ENCODE measurements at places on chromosomes 12 and 14. TPM values are rescaled to one million over a fixed set of nuclear protein-coding genes. Genes with fewer than 3 reads are reported as not detected.
A peak's percentile ranks its signal among the peaks of the same experiment; 100 is the strongest.

DNA sequence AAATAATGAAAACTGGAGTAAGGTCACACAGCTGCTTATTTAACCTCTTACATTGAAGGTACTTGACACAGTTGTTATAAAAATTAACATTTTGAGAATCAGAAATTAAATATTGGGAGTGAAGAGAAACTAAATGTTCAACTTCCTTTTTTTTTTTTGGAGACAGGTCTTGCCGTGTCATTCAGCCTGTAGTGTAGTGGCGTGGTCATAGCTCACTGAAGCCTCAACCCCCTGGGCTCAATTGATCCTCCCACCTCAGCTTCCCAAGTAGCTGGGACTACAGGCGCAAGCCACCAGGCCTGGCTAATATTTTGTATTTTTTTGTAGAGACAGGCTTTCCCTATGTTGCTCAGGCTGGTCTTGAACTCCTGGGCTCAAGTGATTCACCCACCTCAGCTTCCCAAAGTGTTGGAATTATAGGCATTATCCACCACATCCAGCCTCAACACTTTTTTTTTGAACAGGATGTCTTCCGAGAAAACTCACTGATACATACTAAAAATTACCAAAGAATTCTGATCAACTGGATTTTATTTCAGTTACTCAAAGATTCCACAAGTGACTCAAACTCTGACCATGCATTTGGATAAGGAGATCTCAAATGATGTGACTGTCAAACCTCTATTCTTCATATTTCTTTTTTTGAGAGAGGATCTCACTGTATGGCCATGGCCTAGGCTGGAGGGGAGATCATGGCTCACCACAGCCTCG lies 35.4 kb downstream of the SGPP1 start:
- peaks cover 3% of the 10 kb centered on the region for H3K36me3 ChIP-seq
- H3K27ac ChIP-seq, result no peak overlapping the region
- H3K27me3 ChIP-seq, result no peaks in the 10 kb centered on the region
- no peaks in the 10 kb centered on the region for H3K4me1 ChIP-seq
- no peak for DNase-seq

DNA sequence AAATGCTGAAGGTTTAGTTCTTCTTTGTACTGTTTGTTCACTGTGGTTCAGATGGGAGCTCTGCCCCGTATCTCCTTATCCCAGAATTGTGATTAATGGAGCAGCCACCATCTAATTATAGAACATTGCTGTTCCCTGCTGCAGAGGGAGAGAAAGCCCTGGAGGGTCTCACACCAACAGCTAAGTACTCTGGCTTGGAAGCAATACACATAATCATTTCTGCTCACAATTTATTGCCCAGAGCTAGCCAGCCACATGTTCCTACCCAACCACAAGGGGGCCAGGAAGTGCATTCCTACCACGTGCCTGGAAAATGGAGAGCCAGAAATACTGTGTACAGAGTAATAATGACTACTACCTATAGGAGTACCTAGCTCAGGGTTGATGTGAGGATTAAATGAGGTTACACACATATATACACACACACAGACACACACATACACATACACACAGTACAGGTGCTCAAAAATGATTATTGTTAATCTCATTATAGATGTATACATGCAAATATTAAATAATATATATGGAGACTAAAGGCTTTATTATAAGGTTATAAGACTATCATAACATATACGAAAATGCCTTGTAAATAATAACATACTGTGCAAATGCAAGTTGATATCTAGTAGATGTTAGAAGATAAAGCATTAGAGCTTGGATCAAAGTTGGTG lies 22.3 kb downstream of the MSRB3 start:
- H3K27me3 ChIP-seq, result no peaks in the 10 kb centered on the region
- no peak overlapping the region for H3K4me3 ChIP-seq
- no peaks in the 10 kb centered on the region for H3K4me1 ChIP-seq
- H3K27ac ChIP-seq, result no peak overlapping the region
- DNase-seq, result no peak

DNA sequence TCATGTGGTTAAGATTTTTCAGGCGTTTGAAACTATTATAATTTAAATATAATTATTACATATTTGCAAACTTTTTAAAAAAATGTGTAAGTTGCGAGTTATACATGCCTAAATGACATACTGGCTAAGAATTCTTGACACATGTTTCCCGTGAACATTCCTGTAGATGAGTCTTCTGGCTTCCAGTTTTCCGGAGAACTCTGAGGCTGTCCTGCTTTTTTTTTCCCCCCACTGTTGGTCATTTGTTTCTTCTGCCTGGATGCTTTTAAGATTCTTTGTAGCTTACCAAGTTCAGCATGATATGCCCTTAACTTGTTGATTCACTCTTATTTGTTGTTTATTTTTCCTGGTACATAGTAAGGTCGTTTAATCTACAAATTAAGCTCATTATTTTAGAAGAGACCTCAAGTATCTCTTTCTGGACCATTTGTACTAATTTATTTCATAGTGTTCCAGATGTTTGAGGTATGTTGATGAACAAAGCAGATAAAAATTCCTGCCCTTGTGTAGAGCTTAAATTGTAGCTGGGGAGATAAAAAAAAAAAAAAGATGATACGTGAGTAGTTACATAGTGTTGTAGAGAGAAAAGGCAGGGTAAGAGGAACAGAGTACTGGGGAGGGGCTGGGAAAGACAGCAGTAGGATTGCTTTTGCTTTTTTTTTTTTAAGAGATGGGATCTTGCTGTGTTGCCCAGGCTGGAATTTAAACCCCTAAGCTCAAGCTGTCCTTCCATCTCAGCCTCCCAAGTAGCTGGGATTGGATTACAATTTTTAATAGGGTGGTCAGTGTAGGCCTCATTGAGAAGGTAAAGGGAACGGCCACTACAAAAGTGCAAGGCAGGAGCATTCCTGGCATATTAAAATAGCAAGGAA lies 32.8 kb downstream of the ARHGAP5 start:
- no peaks in the 10 kb centered on the region for H3K27me3 ChIP-seq
- no peak overlapping the region for H3K4me3 ChIP-seq
- DNase-seq, result no peak

DNA sequence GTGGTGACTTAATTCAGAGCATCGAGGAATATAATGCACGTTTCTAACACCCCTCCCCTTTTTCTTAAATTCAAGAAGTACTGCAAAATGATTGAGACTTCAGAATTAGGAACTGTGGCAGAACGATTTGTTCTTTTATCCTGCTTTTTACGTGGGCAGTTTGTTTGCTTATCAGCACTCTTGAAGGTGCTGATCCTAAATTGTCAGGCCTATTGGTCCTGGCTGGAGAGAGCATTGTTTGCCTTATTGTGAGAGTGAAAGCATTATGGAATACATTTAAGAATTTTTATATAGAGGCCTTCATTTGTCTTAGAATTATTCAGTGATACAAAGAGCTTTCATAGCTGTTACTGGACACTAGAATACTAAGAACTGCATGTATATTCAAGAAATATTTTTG lies 59.1 kb downstream of the TMTC2 start:
- H3K4me1 ChIP-seq, result no peaks in the 10 kb centered on the region
- H3K27me3 ChIP-seq, result no peaks in the 10 kb centered on the region
- no peaks in the 10 kb centered on the region for H3K36me3 ChIP-seq
- H3K4me3 ChIP-seq, result no peak overlapping the region
- H3K27ac ChIP-seq, result no peak overlapping the region

GRCh38 chr12:125355614-125356013 lies 290.4 kb downstream of the AACS start:
- H3K36me3 ChIP-seq, result no peaks in the 10 kb centered on the region
- H3K27ac ChIP-seq, result no peak overlapping the region
- no peaks in the 10 kb centered on the region for H3K27me3 ChIP-seq
- H3K4me1 ChIP-seq, result no peaks in the 10 kb centered on the region

DNA sequence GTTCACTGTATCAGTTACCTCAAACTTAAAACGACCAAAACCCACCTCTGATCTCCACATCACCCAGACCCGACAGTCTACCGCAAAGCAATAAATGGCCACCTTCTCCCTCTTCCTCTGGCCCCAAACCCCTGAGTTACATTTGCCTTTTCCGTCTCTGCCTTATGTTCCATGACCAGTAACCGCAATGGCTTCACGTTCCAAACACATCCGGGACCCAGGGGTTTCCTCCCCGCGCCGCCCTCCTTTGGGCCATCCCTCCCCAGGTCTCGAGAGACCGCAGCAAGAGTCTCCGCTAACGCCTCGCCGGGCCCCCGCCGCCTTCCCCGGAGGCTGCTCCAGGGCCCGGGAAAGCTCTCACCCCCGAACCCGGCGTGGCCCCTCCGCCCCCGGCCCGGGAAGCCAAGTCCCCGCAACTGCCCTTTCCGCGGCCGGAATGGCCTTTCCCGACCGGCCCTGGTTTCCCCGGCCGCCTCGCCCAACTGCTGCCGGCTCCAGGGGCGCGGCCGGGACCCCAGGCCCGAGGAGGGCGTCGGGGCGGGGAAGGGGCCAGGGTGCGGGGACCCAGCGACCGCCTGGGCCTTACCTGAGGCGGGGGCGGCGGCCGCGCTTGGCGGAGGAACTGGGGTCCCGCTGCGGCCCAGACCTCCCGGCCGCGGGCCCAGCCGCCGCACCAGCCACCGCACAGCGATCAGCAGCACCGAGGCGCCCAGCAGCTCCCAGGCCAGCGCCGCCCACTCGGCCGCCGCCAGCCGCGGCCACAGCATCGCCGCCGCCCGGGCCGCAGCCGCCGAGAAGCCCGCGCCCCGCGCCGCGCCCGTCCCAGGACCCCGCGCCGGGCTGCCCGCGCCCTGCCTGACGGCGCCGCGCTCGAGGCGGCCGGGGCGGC lies at the start of gene ANKLE2:
Gene ANKLE2 (minus strand): TSS at position 801 of the 889 bp plus-strand sequence. CDS start 34 bp downstream, at position 767.
- peak within 1 kb of the TSS; percentile 94 for H3K27ac ChIP-seq
- H3K36me3 ChIP-seq, result peaks cover 36% of the 10 kb centered on the region
- peak within 1 kb of the TSS; percentile 80 for H3K4me3 ChIP-seq
- H3K4me1 ChIP-seq, result peaks cover 23% of the 10 kb centered on the region
- no peaks in the 10 kb centered on the region for H3K27me3 ChIP-seq
- DNase-seq, result peak; percentile 12

DNA sequence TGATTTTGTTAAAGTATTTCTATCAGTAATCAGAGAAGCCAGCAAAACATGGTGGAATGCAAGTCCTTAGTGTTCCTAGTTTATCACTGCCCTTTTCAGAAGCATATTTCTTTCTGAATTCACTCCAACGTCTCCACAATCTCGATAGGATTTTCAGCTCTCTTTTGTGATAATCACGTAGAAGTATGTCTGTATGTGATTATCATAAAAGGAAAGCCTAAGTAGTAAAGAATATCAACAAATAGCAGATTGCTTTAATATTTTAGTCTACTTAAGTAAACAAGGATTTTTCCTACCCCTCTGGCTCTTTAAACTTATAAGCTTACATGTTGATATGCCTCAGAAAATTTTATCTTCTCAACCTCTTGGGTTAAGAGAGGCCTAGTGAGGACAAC lies 147.4 kb upstream of the NUDT4 start:
- no peaks in the 10 kb centered on the region for H3K36me3 ChIP-seq
- no peaks in the 10 kb centered on the region for H3K27me3 ChIP-seq
- no peak for DNase-seq
- no peaks in the 10 kb centered on the region for H3K4me1 ChIP-seq

GRCh38 chr14:93683226-93683625 lies 105.1 kb downstream of the PRIMA1 start:
- no peaks in the 10 kb centered on the region for H3K27me3 ChIP-seq
- H3K36me3 ChIP-seq, result no peaks in the 10 kb centered on the region
- H3K4me1 ChIP-seq, result no peaks in the 10 kb centered on the region
- no peak overlapping the region for H3K4me3 ChIP-seq

DNA sequence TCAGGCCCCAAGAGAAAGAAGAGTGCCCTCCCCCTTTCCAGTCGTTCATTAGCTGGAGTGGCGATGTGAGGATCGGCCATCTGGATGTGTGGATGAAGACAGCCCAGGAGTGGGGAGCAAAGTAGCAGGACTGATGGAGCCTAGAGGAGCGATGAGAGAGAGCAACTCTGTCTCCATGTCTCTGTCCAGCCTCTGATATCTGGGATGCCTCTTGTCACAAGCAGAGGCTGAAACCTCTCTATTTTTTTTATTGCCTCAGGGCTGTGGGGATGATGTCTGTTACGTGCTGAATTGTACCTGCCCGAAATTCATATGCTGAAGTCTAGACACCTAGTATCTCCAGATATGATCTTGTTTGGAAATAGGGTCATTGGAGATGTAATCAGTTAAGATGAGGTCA lies 2.7 kb downstream of the SERPINA11 start:
- H3K27me3 ChIP-seq, result no peaks in the 10 kb centered on the region
- H3K4me1 ChIP-seq, result peaks cover 8% of the 10 kb centered on the region
- H3K27ac ChIP-seq, result no peak overlapping the region
- H3K4me3 ChIP-seq, result no peak overlapping the region
- no peak for DNase-seq
- no peaks in the 10 kb centered on the region for H3K36me3 ChIP-seq

Gene GOLGA5
- 38.6 TPM for total RNA-seq

Gene PTPRB
- total RNA-seq, result 13.9 TPM

Gene MAP1LC3B2
- 1.8 TPM for total RNA-seq

Gene C3AR1
- total RNA-seq, result 14.8 TPM

Gene SLC10A1
- not detected for total RNA-seq
